ENCODE measurements at places on chromosomes 4 and X.

DNA sequence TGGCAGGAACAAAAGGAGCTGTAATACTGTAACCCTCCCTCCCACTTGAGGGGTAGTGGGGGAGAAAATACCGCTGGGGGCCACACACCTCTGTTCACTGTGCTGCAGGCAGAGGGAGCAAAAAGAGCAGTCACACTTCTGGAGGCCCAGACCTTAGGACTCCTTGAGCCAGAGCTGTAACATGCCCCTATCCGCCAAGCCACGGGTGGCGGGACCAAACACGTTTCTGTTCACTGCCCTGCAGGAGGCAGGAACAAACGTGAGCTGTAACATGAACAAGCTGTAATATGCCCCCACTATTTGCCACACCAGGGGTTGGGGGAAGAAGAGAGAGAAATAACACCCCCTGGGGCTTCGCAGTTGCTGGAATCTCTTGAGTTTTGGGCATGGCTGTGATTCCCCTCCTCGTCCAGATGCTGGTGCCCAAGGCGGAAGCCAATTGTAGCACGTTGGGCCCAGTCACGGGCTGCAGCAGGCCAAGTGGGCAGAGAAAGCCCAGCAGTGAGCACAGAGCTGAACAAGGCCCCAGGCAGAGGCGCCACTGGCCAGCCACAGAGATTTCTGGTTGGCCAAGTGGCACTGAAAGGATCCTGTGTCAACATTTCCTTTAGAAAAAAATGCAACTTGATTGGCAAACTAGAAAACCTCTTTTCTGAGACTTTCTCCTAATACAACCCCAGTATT is 509.7 kb downstream of the INPP4B start:
- DNase-seq = no peak

DNA sequence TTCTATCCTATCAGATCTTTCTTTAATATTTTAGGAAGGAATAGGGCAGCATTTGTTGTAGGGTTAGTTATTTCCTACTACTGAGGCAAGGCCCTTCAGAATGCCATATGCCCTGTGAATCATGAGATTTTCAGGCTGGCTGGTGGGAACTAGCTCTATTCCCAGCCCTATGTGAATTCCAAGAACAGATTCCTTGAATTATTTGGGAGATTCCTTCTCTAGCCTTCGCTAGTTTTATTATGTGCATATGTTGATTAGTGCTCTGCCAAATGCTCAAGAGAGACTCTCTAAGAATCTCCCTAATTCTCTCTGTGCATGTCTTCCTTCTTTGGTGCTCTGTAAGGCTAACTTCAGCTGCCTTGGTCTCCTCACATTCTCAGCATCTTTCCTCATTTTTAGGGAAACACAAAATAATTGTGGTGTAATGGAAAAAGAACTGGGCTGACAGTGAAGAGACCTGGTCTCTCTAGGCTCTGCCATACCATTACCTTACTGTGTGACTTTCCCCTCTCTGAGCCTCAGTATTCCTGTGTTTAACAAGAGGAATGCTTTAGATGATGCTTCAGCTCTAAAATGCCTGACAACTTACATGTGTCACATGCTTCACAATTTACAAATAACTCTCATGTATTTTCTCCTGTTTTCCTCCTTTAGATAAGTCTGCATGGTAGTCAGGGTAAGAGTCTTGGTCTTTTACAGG is 79.7 kb downstream of the VMA21 start:
- DNase-seq = no peak

GRCh38 chr4:85498068-85498733 is 23.3 kb downstream of the ARHGAP24 start:
- DNase-seq = no peak

DNA sequence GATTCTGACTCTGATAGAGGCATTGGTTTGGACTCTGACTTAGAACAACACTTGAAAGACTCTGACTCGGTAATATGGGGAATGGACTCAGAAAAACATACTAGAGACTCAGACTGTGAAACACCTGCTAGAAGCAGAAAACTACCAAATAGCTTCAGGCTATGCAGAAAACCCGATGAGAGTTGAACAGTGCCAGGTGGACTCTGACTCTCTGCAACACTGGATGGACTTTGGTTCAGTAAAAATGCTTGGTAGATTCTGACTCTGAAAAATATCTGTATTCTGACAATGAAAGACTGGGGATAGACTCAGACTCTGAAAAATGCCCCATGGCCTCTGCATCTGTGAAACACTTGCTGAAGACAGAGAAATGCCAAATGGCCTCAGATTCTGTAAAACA is 215.1 kb upstream of the HDX start:
- no peak for DNase-seq

DNA sequence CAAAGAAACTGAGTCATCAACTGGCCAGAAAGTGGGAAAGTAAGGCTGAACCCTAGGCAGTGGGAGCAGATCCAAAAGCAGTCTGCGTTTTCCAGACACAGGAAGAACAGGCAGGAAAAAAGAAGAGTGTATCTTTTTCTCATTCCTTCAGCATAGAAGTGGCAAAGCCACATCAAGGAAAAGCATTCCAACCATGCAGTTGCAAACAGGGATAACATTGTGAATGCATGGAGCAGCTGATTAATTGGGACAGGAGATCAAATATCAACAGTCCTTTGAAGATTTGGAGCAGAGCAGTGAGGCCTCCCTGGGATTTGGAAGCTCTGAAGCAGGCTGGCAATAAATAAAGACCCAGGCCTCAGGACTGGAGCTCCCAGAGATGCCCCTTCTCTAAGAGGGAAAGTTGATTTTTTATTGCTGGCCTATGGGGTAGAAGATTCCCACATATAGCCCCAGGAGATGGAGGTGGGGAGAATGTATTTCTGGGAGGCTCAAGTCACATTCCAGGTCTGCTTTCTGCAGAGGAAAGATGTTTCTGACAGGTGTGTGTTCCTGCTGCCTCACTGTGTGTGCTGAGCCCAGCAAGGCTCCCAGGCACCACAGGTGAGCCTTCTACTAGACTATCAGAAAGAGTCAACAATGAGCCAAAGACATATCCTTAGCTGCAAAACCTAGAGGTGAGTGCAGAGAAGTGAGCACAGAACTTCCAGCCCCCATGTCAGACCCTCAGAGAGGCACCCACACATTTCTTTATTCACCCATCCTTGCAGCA is 222.5 kb downstream of the RAB28 start:
- no peak for DNase-seq

- no peak for DNase-seq
These were observed 40.0 kb downstream of the ZFYVE28 start for GRCh38 chr4:2378401-2378800.

DNA sequence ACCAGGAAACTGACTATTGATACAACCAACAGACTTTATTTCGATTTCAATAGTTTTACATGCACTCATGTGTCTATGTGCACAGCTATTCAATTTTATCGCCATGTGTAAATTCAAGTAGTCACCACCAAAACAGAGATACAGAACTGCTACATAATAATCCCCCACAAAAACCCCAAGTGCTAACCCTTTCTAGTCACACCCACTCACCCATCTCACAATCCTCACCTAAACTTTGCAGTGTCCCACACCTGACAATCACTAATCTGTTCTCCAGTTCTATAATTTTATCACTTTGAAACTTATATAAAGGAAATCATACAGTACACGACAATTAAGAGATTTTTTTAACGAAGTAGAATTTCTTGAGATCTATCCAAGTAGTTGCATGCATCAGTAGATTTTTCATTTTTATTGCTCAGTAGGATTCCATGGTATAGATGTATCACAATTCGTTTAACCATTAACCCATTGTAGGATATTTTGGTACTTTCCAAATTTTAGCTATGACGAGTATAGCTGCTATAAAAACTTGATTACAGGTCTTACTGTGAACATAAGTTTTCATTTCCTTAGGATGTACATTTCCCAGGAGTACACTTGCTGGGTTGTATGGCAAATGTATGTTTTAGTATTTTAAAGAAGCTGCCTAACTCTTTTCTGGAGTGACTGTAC is 85.9 kb downstream of the CASK start:
- DNase-seq = no peak

GRCh38 chr4:48051078-48051477 is 34.5 kb downstream of the NIPAL1 start:
- DNase-seq = no peak

DNA sequence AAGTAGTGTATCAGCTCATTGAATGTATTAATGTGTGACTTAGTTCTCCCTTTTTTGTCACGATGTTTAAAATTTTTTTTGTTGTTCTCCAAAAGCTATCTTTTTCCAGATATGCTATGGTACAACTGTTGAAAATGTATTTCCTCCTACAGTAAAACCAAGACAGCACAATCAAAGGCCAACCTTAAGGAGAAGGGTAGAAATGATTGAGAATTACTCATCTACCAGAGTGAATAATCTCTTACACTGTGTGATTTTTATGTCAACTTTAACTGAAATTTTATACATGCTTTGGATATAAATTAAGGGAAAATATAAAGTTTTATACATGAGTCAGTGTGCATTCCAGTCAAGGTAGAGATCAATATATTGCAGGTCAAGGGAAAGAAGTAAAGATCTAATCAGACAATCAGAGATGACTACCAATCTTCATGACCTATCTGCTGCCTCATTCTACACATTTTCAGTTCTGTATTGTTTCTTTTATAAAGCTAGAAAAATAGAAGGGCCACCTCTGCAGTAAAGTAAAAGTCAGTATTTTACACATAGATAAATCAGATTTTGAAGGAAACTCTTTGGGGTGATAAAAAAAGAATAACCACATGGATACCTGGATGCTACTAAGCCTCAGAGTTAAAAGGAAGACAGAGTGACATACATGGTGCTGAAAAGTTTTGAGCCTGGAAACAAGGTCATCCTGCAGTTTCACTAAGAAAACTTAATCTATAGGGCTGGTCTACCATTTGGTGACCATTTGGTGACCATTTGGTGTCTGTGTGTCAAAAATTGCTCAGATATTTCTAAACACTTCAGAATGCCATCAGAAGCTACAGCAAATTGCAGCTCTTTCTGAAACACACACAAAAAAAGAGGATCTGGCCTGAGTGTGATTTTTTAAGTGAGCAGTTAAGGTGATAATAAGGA is 1.6 kb downstream of the FAM13A start:
- DNase-seq = no peak

GRCh38 chr4:186149872-186150271 is 41.5 kb upstream of the CYP4V2 start:
- DNase-seq = peak; percentile 36

DNA sequence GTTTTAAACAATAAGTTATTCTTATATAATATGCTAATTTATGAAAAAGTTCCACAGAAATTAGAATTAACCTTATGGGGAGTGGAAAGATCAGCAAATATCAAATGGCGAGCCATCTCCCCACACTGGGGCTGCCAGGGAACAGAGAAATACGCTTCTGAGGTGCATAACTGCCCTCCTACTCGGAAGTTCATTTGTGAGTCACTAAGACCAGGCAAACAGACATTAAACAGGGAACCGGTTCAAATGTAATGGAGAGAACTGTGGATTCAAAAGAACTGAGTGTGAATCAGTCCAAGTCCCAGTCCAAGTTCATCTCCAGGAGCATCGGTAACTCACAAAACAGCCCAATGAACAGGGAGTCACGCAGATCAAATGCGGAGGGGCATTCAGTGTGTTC is 11.4 kb upstream of the S100G start:
- no peak for DNase-seq

DNA sequence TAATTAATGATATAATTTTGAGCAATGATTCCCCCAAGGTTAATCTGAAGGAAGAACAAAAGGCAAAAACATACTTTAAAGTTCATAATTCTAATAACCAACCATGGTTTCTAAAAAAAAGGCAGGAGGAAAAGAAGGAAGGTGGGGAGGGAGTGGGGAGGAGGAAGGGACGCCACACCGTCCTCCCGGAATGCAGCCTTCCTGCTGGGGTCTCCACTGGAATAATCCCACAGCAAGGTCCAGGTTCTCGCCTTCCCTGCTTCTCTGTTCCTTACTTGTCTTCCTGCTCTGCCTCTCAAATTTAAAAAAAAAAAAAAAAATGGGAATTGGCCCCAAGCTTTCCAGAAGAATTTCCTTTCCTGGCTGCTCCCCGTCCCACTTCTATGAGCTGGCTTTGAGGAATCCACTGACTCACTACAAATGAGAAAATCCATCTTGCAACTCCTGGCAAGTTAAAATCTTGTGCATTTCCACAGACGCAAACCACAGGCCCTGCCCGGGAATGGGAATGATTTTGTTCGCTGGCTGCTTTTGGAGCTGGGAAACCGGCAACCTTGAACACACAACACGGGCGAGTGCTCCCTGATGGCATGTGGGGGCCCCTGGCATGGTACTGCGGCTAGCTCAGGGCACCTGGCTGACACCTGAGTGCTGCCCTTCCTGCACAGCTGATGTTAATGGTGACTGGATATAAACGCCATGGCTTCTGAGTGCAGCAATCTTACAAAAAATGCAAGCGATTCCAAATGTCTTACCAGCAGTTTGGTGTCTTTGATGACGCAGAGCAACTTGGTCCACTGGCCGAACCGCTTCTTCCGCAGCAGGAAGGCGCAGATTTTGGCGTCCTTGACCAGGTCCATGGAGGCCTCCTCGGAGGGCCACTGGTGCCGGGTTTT is 97.0 kb downstream of the AFAP1 start:
- DNase-seq = no peak

- no peak for DNase-seq
These were observed 219.0 kb downstream of the PALLD start for GRCh38 chr4:168715896-168716295.

- DNase-seq = no peak
These were observed 14.6 kb downstream of the SMIM31 start for GRCh38 chr4:164768516-164768915.

DNA sequence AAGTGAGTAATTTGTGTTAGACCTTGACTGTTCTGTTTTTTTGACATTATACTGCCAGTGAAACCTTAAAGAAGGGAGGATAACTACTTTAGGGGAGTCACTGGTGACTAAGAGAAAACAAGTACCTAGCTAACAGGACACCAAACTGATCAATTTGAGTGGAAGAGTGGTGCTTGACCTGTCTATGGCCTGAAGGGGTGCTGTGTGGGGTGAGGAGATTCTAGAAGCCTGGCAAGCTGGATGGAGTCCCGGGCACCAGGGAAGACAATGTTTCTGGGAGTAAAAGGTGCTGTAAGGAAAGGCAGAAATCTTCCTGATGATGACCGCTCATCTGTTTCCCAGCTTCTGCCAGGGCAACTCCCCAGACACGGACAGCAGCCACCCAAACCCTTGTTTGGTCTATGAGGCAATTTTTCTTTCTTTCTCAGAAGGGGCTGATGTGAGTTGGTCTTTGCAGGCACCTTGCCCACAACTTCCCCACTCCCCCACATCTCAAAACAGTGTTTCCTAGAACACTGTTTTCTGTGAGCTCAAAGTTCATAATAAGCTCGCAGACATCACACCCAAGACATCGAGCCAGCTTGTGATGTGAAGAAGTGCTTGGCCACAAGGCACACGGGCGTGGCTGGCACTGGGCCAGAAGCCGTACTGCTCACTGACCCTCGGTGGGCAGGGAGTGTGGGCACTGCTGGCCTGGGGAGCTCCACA is 4.6 kb downstream of the TXK start:
- DNase-seq = peak; percentile 34

All from activated T-cell treated with anti-CD3 and anti-CD28 coated beads, Interleukin-2, amount 50 U/mL, for 4 hours (primary cell).